ENCODE measurements at places on chromosomes 3 and 15.

DNA sequence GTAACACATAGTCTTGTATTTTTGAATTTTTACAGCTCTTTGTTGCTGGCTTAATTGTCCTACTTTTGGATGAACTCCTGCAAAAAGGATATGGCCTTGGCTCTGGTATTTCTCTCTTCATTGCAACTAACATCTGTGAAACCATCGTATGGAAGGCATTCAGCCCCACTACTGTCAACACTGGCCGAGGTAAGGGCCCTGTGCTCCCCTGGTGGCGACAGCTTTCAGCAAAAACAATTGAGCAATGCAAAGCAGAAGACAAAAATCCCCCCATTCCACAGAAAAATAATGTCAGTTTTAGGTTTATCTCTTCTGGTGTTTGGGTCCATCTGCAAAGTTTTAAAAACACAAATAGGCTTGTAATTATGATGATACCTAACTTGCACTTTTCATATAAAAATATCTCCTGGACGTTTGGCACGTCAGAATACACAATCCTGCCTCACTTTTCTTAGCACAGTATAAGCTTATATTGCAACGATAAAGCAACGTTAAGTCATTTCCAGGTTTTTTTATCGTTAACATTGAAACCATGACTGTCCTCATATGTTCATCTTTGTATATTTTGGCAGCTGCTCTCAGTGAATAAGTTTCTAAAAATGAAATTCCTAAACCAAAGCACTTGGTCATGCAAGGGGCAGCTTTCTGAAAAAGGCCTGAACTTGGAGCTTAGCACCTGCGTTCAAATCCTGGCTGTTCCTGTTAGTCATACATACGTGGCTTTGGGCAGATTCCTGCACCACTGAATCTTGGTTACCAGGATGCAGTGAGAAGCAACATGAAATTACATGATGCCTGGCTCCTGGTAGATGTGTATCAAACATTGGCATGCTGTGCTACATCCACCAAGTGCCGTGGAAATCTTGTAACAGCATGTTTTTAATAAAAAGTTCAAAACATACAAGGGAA lies 8.5 kb downstream of the SEC61A1 start:
- no peak for DNase-seq

- DNase-seq, result no peak
Observed at GRCh38 chr15:38461066-38461833, 7.3 kb downstream of the FAM98B start.

DNA sequence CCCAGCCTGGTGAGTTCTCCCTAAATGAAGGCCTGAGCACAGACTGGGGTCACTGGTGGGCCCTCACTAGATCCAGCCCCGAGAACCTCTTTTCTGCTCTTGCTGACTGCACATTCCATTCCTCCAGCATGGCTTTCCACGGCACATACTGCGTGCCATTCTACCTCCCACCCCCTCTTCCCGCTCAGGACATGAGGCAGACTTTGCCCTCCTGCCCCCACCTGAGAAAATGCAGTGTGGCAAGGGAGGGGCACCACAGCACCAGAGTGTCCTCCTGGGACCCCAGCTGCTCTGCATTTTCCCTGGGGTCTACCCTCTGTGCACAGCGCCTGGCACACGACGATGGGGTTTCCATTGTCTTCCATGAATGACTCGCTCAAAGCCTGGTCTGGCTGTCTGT lies 6.1 kb upstream of the SLCO2A1 start:
- DNase-seq, result no peak

- no peak for DNase-seq
Observed at GRCh38 chr3:122907471-122907870, 112.6 kb downstream of the SLC49A4 start.

GRCh38 chr3:38985981-38986380 lies 65.8 kb downstream of the SCN11A start:
- no peak for DNase-seq

DNA sequence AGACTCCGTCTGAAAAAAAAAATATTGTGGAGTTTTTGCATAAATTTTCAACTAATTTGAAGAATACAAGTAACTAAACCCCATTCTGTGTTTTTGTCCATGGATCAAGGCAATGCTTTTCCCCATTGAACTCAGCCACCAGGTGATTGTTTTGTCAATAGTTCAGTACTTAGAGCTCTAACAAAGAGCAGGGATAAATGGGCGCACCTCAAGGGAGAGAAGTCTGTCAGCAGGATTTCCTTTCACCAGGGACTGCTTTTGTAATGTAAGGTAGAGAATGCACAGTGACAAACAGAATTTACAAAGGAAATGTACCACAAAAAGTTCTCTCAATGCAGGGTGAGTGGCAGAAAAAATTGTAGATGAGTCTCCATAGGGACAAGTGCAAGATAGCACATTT lies 10.8 kb upstream of the ATP13A5 start:
- no peak for DNase-seq

DNA sequence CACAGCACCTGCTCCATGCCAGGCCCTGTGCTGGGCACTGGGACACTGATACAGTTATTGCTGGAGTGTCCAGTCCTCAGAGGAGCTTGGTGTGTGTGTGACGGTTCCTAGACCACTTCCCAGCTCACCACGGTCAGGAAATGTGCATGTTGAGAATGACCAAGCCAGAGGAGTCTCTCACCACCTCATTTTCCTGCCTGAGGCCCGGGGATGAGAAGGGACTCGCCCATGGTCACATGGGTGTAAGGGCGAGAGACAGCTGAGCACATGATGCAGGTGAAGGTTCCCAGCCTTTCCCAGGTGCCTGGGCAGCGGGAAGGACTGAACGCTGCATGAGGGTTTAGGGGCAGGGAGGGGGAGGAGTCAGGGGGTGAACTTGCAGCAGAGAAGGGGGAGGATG lies 180.9 kb upstream of the TLE3 start:
- no peak for DNase-seq

- no peak for DNase-seq
Observed at GRCh38 chr15:52006702-52007340, 12.2 kb upstream of the MAPK6 start.

- DNase-seq, result no peak
Observed at GRCh38 chr3:44962621-44963393, 13.2 kb downstream of the ZDHHC3 start.

GRCh38 chr3:26675336-26675735 lies 52.8 kb downstream of the LRRC3B start:
- DNase-seq, result no peak

DNA sequence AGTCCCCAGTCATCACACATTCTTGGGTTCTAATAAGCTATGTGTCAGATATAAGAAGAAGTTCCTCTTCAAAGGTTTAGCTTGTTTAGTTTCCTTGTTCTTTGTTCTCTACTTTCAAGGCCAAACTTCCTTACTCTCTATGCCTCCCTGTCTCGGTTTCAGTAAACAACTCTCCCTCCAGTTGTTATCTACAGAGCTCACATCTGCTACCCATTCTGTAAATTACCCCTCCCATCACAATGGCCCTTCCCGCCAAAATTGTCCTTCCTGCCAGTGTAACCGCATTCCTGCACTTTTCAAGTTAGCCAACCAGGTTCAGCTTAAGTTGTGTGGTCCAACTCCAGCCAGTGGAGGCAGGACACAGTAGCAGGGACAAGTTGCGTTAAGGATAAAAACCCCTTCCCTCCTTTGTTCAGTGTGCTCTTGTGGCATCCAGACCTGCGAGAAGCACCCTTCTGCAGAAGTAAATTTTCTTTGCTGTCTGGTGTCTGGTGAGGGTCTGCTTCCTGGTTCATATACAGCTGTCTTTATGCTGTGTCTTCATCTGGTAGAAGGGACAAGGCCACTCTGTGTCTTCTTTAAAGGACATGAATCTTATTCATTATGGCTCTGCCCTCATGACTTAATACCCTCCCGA lies 342.1 kb upstream of the GRM7 start:
- no peak for DNase-seq

- DNase-seq, result no peak
Observed at GRCh38 chr3:65811892-65812291, 226.8 kb downstream of the MAGI1 start.

- DNase-seq, result no peak
Observed at GRCh38 chr3:188700501-188700900, 471.3 kb upstream of the TPRG1 start.

- DNase-seq, result no peak
Observed at GRCh38 chr3:107651782-107652181, 129.0 kb downstream of the BBX start.

GRCh38 chr3:109122690-109123089 lies 4.8 kb upstream of the MORC1 start:
- DNase-seq, result no peak

GRCh38 chr15:71752604-71753289 lies 57.6 kb upstream of the NR2E3 start:
- DNase-seq, result no peak

GRCh38 chr15:94524565-94524964 lies 293.2 kb downstream of the MCTP2 start:
- DNase-seq, result no peak

GRCh38 chr3:149575213-149575960 lies 82.4 kb downstream of the WWTR1 start:
- no peak for DNase-seq

All from stimulated activated CD4-positive, alpha-beta T cell treated with anti-CD3 and anti-CD28 coated beads, Interleukin-4, amount 100 ng/mL, for 1 hour (primary cell).